ENCODE measurements at places on chromosomes 2 and 18.
A peak's percentile ranks its signal among the peaks of the same experiment; 100 is the strongest.

DNA sequence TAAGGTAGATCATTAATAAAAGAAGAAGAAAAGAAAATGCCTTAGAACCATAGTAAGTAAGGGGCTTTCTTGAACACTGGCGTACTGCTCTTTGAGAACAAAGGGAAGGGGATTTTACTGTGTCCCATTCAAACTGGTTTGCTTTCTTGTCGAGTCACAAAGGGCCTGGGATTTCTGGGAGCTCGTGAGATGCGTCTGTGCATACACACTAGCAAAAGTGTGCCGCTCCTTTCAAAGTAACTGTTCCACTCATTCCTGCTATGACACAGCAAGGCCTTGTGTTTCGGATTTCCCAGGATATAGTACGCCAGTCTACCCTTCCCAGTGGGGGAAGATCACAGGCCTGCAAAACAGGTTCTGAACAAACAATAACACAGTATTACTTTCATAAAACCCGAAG lies 93.0 kb downstream of the KCTD18 start:
- no peak for DNase-seq

- DNase-seq = no peak
Observed at GRCh38 chr2:224209555-224210285, 170.6 kb upstream of the SERPINE2 start.

DNA sequence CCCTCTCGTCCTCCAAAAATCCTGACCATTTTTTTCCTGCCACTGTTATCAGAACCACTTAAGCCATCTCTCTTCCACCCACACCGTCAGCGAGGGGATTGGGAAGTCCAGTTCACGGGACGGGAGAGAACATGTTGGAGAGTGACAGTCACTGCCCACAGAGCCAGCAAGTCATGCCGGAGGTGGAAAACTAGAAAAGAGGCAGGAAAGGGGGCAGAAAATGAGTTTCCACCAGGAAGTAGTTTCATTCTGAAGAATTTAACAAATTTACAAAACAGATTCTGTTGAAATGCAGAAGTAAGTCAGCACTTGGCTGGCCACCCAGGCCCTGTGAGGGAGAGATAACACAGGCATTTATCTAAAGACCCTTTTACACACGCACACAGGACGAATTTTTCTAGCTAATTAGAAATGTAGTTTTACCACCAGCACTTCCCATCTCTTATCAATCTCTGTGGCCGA lies 431.3 kb downstream of the TSN start:
- no peak for DNase-seq

DNA sequence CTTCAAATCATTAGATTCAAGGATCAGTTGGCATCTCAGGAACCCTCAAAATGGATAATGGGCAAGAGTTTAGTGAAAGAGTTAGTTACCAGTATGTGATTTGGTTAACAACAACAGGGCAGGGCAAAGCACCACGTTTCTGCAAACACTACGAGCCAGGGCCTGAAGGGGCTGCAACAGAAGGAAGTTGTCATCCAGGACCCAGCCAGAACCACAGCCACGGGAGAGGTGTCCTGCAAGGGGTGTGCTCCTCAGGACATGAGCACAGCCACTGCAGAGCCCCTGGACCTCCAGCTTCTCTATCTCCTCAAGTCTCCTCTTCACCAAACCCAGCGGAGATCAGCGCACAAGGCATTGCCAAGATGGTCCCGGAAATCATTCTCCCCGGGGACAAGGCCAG lies 173.3 kb upstream of the PIEZO2 start:
- no peak for DNase-seq

DNA sequence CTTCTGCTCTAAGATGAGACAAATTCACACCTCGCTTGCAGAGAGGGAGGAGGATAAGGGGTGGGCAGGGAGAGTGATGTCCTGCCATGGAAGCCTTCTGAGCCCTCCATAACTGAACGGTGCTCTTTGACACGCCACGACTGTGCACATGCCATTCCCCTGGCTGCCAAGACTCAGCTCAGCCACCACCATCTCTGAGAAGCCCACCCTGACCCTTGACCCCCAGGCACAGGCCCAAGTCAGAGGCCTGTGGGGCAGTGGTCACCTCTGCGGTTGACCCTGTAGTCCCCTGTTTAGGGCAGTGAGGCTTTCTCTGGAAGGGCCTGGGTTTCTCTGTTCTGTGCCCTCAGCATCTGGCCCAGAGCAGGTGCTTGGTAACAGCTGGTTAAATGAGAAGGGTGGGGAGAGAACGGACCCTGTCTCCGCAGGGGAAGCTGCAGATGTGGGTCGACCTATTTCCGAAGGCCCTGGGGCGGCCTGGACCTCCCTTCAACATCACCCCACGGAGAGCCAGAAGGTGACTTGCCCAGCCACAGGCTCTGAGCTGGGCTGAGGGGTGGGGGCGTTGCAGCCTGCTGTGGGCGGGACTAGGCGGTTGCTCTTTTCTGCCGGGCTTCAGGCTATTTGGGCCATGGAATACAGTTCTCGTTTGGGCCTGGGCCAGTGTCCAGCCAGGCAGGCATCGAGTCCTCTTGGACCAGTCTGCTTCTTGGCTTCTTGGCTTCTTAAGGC lies 215.1 kb downstream of the DYSF start:
- DNase-seq = no peak

DNA sequence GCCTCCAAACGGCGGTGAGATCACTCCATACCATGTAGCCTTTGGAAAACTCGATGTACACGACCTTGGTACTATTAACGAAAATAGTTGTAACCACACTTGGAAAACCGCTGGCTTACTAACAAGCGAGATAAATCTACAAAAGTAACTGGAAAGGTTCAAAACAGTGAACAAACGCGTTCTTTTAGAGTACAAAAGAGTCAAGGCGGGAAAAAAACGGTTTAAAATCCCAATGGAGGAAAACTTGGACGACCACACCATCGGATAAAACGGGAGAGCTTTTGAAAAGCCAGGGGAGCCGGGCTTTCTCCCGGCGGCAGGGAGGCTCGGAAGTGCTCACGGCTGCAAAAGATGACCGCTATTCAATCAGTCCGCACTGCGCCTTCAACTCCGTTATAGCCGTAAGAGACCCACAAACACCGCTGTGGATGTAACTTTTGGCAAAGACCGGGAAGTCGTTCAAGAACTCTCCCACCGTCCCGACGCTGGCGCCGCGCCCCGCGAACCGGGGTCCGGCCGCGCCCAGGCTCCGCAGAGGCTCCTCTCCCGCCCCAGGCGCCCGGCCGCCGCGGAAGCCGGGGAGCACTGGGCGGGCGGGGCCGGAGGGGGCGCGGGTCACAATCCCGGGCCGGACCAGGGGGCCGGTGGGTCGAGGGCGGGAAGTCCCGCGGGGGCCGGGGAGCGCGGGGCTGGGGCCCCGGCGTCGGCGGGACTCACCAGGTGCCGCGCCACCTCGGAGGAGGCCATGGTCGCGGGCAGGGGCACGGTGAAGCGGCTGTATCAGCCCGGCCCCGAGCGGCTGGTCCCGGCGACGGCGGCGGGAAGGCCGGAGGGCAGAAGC lies 465 bp downstream of the SEPTIN10 start:
- peak; percentile 26 for DNase-seq
